Amniotic stem cell (primary cell): ENCODE measurements at places on chromosomes 4 and X.
A peak's percentile ranks its signal among the peaks of the same experiment; 100 is the strongest.

DNA sequence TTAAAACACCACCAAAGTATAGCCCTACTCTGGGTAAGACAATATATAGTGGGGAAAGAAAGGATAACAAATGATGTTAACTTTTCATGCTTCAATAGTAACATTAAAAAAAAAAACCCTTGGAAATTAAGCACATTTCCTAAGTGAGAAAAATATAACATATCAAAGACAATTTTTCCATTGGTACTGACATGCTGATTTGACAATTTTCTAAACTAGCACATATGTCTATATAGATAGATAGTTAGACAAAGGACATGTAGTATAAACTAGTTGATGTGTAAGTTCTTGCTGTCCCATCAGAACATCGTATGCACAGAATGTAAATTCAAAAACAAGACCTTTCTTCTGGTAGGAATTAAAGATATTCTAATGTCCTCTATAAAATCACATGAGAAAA lies 47.2 kb upstream of the ETNPPL start:
- no peak for DNase-seq

GRCh38 chr4:1647432-1647831 lies 36.7 kb downstream of the FAM53A start:
- DNase-seq = no peak

- no peak for DNase-seq
Measured at GRCh38 chr4:37879365-37879764, 11.5 kb upstream of the TBC1D1 start.

DNA sequence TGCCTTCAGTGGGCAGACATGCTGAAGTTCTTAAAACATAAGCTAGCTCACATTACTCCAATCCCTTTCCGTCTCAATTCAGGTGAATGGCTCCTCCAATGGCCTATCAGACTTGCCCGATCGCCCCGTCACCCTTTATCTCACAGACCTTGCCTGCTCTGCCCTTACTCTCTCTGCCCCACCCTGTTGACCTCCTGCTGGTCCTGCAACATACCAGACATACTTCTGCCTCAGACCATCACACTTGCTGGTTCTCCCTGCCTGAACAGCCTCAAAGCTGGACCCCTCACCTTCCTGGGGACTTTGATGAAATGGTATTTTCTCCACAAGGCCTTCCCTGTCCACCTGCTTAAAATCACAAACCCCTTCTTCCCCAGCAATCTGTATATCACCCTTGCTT lies 340.1 kb upstream of the NR3C2 start:
- no peak for DNase-seq

DNA sequence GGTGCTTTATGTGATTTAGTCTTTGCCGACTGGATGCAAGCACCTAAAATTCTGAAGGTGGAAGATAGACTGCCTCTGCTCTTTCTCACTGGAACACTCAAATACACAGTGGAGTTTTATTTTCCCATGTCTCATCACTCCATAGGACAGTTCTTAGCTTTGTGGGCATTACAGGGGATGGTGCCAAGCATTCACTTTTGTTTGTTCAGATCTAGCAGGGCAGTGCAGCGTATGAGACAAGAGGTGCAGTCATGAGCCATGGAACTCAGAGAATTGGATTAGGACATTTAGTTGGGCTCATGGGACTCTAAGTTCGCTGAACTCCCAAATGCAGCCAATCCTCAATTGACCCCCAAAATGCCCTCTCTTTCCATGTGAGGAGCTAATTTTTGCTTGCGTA lies 1136.9 kb upstream of the PRKX start:
- no peak for DNase-seq

DNA sequence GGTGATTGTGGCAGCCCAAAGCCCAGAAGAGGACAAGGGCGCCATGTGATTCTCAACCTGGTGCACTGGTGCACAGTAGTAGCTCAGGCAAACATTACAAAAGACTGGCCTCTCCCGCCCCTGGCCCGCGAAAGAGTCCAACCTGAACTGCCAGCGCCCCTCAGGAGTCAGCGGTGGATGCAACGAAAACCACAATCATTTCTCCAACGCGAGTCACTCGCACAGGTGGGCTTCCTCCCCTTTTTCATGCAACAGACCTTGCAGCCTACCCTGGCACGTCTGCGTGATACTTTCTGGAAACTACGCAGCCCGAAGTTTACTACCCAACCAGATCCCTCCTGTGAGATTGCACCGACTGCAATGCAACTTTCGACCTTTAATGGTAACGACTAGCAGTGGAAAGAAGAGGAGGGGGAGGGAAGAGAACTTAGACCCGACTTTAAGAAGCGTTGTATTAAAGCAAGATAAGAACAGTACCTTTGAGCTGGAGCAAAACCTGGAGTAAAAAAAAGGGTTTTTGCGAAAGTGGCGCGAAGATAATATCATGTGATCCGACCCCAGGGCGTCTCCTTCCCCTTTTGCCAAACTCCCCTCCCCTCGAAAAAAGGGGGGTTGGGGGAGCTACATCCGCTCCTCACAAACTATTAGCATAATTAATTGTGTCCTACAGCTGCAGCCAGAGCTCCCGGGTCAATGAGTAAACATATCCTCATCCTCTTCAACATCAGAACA lies 63.3 kb upstream of the CCDC160 start:
- no peak for DNase-seq

GRCh38 chr4:77817304-77818072 lies 1.7 kb downstream of the CNOT6L start:
- no peak for DNase-seq

GRCh38 chr4:134848681-134849080 lies 647.1 kb upstream of the PABPC4L start:
- DNase-seq = no peak

DNA sequence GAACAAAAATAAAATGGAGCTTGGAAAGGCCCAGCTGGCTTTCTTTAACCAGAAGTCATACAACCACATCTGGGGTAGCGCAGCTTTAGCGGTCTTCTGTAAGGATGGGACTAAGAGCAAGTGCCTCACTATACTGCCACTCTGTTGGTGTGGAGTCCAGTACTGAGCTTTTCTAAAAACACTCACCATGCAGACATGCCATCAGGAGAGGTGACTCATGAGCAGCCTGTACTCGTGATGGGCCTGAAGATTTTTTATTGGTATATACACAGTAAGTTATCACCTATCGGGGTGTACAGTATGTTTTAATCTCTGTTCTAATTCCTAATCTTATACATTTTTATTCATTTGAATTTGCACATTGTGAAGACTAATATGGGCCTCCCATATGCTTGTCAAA lies 9.6 kb downstream of the PPP3CA start:
- no peak for DNase-seq

- no peak for DNase-seq
Measured at GRCh38 chrX:130741151-130741550, 161.9 kb downstream of the ENOX2 start.

- no peak for DNase-seq
Measured at GRCh38 chr4:6008092-6008551, 10.1 kb downstream of the C4orf50 start.

DNA sequence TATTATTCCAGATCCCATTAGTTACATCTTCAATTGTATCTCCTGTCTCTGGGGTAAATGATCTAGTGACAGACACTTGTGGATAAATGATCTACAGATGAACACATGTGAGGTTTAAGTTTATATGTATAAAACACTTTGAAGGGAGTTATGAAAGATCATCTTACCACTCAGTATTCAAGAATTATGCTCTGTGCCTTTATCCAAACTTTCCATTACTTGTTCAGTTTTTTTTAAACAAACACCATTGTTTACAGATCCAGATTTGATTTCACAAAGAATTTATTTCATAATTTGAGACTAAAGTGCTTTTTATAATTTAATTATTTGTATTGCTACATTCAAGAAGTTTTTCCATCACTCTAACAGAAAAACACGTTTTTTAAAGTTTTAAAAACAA lies 142.5 kb downstream of the HHIP start:
- no peak for DNase-seq

- DNase-seq = peak; percentile 33
Measured at GRCh38 chr4:174156239-174156826, 127.1 kb downstream of the FBXO8 start.

GRCh38 chr4:109010521-109010920 lies 247.7 kb upstream of the ETNPPL start:
- no peak for DNase-seq

- no peak for DNase-seq
Measured at GRCh38 chr4:7903791-7904516, 35.7 kb downstream of the AFAP1 start.

DNA sequence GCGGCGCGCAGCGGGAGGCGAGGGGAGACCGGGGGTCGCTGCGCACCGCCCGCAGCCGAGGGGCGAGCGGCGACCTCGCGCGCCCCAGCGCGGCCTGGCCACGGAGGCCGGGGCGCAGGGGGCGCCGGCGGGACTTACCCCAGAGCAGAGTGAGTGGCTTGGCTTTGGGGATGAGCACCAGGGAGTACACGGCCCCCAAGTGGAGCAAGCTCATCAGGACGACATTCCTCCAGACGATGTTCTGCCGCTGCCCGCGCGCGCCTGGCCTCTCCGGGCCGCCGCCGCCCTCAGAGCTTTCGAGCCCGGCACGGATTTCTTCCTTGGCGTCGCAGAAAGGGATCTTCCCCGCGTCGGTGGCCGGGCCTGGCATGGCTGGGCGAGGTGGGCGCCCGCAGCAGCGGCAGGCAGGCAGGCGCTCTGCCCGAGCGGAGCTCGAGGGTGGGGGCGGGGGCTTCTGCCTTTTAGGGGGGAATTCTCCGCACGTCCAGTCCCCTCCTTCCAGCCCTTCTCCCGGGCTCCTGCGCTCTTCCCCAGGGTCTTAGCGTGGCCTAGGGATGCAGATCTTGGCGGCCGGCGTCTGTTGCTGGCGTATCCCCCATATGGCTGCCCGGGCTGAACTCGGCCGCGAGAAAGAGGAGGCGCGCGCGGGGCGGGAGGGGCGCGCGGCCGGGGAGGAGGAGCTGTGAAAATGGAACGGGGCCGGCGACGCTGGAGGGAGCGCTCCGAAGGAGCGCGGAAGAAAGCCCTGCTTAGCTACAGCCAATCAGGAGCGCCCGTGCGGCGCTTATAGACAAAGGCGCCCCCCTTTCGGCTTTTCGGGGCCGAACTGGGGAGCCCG lies at the start of gene SCD5:
Gene SCD5 (minus strand): TSS at position 629 of the 838 bp plus-strand sequence. CDS start 259 bp downstream, at position 370.
- DNase-seq = peak; percentile 74

DNA sequence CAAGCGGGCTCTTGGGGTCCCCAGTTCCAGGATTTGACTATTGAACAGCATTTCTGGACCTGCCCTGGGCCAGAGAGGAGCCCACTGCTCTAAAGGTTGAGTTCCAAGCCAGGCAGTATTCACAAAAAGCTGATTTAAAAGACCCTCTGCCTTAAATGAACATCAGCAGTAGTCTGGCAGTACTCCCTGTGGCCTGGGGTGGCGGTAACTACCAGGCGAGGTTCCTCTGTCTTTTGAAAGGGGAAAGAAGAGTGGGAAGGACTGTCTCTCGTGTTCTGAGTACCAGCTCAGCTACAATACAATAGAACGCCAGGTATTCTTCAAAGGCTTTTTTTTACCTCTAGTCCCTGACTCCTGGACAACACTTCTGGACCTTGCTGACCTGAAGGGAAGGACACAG lies 456.4 kb upstream of the TEX13C start:
- DNase-seq = no peak

- DNase-seq = no peak
Measured at GRCh38 chr4:77074981-77075855, 571 bp downstream of the CCNI start.

DNA sequence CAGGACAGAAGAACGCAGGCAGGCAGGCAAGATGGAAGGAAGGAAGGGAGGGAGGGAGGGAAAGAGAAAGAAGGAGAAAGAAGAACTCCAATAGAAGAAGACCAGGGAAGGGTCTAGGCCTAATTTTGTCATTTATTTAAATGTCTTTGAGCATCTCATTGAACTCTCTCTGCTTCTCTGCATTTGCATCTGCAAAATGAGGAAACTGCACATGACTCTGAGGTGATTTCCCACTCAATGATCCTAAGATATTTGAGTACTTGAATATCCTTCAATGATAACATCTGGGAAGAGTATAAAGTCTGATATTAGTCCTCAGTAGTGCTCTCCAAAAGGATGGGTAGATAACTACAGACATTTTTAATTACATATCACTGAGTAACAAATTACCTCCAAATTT lies 33.1 kb upstream of the RBPJ start:
- no peak for DNase-seq

- DNase-seq = no peak
Measured at GRCh38 chr4:40173470-40173875, 23.4 kb upstream of the RHOH start.

- peak; percentile 17 for DNase-seq
Measured at GRCh38 chrX:45771560-45772340, 571.1 kb upstream of the DIPK2B start.

- DNase-seq = no peak
Measured at GRCh38 chr4:77773101-77773500, 46.1 kb downstream of the CNOT6L start.

GRCh38 chrX:347351-348117 lies 28.9 kb upstream of the GTPBP6 start:
- no peak for DNase-seq

GRCh38 chr4:185352741-185353140 lies 43.0 kb downstream of the LRP2BP start:
- DNase-seq = no peak

DNA sequence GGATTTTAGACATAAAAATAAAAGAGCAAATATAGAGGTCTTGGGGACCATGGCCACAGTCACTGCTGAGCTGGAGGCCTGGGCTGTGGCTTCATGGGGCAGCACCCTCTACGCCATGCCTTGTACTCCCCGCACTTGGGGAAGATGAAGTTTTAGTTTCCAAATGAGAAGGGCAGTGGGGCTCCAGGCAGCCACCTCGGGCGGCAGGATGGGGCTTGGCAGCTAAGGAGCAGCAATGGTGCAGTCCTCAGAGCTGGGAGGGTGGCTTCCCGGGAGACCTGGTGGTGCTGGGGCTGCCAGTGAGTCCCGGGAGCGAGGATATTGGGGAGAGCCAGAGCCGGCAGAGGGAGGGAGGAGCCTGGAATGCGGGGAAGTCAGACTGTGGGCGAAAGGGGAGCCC lies 2.4 kb downstream of the CXCR3 start:
- DNase-seq = no peak

GRCh38 chr4:88843067-88843685 lies 145.5 kb upstream of the NAP1L5 start:
- DNase-seq = no peak

DNA sequence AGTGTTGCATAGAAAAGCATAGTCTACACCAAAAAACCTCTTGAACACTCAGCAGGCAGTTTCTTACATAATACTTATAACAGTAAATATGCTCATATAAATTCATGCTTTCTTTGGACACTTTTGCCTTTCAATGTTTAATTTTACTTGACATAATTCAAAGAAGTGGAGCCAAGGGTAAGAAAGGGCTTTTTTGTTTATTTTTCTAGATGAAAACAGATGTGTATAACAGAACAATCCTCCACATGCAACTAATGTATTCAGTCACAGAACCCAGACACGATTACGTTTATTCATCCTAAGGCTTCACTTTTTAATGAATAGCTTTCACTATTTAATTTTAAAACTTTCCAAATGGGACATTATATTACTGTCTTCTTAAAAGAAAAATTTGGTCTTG lies 58.0 kb upstream of the PTPN13 start:
- no peak for DNase-seq

DNA sequence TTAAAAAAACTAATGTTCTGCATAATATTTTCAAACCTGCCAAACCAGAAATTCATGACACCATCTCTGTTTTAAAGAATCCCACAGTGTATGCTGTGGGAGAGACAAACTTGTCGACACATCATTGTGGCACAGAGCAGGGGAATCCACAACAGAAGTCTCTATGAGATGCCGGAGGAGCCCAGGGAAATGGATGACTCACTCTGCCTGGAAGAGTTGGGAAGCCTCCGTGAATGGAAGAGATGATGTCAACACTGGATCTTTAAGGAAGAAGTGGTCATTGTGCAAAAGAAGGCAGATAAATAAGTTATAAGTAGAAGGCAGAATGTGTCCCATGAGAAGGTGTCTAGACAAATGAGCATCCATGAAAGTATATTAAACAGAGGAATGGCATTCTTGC lies 595.1 kb downstream of the RAB28 start:
- no peak for DNase-seq

- DNase-seq = no peak
Measured at GRCh38 chr4:11367371-11367770, 61.3 kb downstream of the HS3ST1 start.
